ENCODE measurements at places on chromosomes 12 and 14.

DNA sequence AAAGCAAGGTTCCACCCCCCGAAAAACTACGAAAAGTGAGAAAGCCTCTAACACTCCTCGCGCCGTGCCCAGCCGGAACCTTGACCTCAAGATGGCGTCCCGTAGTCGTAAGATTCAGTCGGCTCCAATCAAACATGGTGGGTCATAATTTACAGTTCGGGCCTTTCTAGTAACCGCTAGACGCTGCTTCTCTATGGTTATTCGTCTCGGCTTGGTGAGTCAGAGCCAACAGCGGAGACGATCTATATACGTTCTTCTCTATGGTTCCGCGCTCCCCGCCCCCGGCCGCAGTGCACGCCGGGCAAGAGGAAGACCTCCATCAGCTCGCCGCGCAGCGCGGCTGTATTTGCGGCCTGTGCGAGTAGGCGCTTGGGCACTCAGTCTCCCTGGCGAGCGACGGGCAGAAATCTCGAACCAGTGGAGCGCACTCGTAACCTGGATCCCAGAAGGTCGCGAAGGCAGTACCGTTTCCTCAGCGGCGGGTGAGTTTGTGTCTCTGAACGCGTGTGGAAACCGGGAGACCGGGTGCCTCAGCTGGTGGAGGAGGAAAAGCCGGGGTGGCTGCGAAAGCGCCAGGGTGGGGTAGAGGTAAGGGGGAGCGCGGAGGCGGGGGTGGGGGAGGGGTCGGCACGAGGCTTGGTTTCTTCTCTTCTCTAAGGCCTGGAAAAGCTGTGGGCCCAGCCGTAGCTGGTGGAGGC lies at the start of gene RBM25:
Gene RBM25, plus strand, starts transcription at position 311 of the 698 bp plus-strand sequence. CDS start 13,108 bp downstream, outside the sequence.
- peak; percentile 99 for DNase-seq

- DNase-seq, result no peak
Measured at GRCh38 chr12:124713436-124714082, 146.1 kb upstream of the NCOR2 start.

GRCh38 chr12:47075192-47076084 lies 4.0 kb upstream of the PCED1B start:
- DNase-seq, result peak; percentile 61

GRCh38 chr12:106919910-106920544 lies 35.7 kb upstream of the TMEM263 start:
- peak; percentile 71 for DNase-seq

DNA sequence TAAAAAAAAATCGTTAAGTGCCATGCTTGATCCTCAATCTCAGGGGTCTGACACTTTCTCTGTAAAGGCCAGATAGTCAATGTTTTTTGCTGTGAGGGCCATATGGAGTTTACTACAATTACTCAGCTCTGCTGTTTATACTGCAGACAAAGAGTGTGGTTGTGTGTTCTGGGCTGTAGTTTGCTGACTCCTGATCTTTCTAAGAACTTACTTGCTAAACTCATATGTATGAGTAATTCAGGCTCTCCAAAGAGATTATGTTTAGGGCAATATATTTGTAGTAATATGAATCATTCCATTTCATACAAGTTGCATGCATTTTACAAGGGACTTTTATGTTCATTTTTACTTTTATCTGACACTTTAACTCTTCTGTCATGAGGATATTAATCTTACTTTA lies 188.2 kb downstream of the TMTC2 start:
- no peak for DNase-seq

DNA sequence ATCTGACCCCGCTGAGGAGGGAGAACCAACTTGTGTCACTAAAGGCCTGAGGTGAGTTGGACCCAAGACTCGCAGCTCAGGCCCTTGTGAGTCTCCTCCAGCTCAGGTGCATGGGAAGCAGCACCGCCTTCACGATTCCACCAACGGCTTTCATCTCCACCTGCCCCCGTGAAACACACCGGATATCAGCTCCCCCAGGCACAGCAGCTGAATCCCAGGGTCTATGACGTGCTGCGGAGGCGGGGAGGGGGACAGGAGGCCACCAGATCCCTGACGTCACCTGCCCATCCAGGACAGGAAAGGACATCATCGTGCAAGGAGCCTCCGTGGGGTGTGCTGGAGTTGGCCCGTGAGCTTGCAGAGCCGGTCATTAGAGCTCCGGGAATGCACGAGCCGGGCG lies 18.5 kb upstream of the SFSWAP start:
- DNase-seq, result no peak

GRCh38 chr14:41482861-41483260 lies 123.8 kb upstream of the LRFN5 start:
- DNase-seq, result no peak

DNA sequence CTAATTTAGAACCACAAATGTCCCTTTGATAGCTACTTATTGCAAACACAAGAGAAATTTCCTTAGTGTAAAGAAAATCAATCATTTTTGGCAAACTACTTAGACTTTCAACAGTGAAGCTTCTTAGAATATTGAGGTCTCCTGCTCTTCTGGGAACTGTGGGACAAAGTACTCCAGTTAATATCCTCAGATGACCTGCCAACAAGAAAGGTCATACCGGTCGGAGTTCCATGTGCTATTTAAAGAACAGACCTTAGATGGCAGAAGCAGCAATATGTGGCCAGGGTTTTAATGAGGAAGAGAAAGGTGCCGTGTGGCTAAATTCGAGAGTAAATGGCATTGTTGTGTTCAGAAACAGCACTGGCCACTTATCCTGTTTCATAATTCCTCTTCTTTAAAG lies 114.7 kb upstream of the AMIGO2 start:
- DNase-seq, result peak; percentile 84

- peak; percentile 0 for DNase-seq
Measured at GRCh38 chr14:79663453-79663852, 547.9 kb downstream of the DIO2 start.

- peak; percentile 28 for DNase-seq
Measured at GRCh38 chr14:56487090-56487667, 92.4 kb upstream of the TMEM260 start.

DNA sequence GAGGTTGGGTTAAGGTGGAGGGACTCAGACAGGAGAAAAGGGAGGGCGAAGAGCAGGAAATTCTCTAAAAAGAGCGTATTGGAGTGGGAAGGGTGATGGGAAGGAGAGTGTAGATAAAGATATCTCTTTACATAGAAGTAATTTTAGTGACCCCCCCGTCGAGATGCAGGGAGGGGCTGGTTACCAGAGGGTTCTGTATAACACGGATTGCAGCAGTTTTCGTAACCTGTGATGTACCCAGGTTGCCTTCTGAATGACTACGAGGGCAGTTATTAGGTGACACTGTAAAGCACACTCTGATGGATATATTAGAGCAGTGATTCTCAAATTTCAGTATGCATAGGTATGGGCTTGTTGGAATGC lies 443 bp downstream of the DNAL1 start:
- DNase-seq, result no peak

DNA sequence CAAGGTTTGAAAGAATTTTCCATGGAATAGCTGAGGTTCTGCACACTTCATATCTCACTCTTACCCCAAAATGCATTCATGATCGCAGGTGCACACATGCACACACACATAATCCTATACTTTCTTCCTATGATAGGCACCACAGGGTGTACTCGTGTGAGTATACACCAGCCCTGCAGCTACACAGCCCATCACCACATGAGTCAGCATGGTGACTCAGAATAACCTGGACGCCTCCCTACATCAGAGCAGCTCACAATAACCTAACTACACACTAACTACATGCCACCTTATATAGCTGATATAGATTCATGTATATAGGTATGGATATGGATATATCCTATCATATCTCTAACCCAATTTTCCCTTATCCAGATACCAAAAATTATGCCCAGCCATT lies 850.2 kb upstream of the TMEM132C start:
- no peak for DNase-seq

DNA sequence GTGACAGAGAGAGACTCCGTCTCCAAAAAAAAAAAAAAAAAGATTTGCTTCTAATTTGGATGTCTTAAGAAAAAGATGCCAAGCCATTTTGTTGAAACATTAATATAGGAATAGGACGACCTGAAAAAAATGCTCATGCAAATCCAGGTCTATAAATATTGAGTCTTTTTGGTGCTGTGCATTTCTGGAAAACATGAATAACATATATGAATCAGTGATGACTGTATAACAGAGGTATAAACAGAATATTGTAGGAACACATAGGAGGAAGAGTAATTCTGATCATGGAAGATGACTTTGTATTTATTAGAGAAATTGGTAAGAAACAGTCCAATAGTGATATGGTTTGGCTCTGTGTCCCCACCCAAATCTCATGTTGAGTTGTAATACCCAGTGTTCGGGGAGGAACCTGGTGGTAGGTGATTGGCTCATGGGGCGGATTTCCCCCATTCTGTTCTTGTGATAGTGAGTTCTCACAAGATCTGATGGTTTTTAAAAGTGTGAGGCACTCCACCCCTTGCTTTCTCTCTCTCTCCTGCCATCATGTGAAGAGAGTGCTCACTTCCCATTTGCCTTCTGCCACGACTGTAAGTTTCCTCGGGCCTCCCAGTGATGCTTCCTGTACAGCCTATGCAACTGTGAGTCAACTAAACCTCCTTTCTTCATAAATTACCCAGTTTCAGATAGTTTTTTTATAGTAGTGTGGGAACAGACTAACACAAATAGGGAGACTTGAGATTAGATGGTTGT lies 3.0 kb upstream of the SRSF5 start:
- no peak for DNase-seq

DNA sequence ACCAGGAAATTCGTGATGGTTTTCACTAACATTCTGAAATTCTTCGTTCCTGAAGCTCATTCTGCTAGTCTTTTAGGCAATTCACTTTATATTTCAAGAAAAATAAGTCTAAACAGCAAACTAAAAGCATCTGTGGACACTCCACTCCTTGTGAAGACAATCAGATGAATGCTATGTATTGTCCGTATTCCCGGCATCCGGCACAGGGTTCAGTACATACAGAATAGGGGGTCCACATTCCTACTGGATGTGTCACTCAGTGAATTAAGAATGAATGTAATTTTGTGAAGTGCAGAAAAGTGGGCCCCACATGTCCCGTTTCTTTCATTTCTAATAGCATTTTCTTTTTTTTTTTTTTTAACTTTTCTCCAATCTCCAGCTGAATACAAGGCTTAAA lies 241.3 kb downstream of the GRIN2B start:
- DNase-seq, result no peak

DNA sequence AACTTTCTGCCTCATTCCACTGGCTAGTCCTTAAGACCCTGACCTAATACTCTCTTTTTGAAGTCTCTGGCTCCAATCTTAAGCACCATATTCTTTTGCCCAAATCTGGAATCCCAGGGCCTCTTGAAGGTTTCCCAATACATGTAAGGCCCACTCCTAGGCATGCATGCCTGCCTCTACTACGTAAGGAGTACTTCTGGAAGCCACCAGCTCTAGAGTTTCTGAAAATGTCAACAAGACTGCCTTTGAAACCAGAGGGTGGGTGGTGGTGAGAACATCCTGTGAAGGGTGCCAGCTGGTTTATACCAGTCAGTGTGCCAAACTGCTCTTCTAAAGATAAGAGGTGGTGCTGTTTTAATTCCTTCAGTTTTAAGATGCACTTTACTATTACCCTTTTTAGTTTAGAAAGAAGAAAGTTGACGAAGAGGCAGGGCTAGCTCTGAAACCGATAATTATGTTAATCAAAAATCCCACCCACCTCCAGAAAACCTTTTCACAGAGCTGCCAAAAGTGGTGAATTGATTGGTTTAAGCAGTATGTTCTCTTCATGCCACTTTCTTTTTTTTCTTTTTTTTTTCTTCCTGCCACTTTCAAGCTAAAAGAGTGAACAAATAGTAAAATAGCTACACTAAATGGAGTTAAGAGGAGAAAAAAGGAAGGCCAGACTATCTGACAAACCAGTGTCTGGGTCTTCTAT lies 8.7 kb upstream of the WDR89 start:
- no peak for DNase-seq

DNA sequence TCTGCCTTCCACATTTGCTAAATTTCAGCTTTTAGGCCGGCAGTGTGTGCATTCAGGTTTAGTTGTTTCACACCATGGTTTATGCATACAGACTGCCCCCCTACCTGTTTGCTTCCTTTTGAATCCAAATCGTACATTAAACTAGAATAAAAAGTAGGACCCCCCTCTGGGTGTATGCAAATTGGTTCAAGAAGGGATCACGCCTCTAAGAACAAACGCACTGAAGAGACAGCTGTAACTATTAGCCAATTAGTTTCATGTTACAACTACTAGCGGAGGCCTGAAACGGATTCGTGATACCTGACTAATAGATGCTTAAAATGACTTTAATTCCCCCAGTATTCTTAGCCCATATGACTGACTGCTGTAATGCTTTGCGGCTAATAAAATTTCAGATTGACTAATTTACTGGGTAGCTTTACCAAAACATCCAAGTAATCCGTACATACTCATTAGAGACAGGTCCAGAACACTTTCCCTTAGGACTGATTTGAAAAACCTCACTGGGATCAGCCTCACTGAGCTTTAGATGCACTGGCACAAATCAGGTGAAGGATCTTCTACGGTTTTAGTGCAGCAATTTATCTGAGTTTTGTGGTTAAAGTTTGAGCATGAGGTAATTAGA lies 411.8 kb downstream of the NPAS3 start:
- no peak for DNase-seq

DNA sequence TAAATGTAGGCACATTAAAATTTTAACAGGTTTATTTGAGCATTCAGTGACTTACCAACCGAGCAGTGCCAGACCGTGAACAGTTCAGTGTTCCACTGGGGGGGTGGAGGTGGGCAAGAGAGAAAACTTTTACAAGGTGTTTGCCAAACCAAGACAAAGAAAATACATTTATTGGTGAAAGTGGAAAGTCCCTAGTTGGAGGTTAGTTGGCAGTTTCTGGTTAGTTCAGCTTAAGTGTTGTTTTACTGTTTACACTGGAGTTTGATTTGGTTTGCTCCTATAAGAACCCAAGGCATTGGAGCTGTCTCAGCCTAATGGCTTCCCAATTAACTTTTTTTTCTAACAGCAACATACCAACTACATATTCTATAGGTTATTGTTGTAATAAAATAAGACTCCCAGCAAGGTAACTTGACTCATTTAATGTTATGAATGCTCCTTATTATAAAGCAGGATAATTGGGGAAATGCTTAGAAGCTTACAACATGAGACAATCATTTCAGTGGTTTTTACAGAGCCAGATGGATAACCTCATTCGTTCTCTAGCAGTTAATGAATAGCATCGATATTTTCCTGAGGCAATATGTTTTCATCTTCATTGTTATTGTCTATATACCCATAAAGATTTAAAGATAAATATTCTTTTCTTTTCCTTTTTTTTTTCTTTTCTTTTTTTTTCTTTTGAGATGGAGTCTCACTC lies 115.8 kb downstream of the ETNK1 start:
- no peak for DNase-seq

GRCh38 chr12:64258576-64258975 lies 36.5 kb upstream of the KICS2 start:
- DNase-seq, result no peak

DNA sequence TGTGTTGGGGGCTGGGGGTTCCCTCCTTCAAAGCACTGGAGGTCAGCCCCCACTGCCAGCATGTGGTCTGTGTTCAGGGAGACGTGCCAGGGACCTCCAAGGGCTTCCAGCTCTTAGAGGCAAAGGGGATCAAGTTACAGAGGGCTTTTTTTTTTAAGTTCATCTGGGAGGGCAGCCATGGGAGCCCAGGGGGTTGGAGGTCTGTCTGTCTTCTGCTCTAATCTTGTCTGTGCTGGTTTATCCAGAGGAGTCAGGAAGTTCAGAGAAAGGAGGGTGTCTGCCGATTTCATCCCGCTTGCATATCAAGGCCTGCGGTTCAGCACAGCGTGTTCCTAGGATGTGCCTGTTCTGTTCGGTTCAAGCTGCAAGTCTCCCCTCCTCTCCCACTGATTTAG lies 72.2 kb downstream of the TMEM132C start:
- DNase-seq, result no peak
